Calu3 (cell line): ENCODE measurements at places on chromosomes 1 and 21. TPM values are rescaled to one million over a fixed set of nuclear protein-coding genes. Genes with fewer than 3 reads are reported as not detected.

DNA sequence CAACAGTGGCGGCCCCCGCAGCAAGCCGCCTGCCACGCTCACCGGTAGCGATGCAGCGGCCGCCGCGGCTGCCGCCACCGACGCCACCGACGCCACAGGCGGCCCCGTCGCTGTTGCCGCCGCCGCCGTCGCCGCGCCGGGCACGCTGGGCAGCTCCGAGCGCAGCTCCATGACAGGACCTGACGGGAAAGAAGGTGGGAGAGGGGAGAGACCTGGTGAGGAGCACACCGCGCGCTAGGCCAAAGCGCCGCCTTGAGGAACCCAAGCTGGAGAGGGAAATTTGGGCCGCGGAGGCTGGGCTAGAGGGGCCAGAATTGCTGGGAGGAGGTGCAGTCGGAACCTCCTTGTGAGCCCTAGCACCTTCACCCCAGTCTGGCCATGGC lies 1.9 kb downstream of the DMRTA2 start:
- peaks cover 15% of the 10 kb centered on the region for H3K36me3 ChIP-seq
- H3K4me3 ChIP-seq: no peak overlapping the region
- H3K4me1 ChIP-seq: peaks cover 8% of the 10 kb centered on the region
- peaks cover 68% of the 10 kb centered on the region for H3K27me3 ChIP-seq

DNA sequence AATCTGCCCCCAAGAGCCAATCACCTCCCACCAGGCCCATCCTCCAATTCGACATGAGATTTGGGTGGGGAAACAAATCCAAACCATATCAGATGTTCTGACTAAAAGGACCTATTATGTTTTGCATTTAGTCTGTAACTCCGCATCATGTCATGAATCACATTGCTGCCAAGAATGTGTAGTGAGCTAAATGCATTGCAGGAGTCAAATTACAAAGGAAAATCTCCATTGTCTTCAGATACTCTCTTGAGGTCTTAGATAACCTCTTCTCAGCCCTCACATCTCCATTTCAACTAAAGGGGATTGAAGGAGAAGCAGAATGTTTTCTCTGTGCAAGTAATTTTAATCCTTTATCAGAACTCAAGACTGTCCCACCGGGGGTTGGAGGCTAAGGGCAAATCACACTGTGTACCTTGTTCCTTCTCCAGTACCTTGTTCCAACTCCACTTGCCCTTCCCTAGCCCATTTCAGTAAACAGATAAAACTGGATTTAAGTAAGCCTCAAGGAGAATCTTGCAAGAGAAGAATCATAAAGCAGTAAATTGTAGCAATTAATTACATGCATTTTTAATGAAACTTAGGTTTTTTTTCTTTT lies 34.1 kb downstream of the EXTL2 start:
- H3K4me3 ChIP-seq: no peak overlapping the region
- no peak for DNase-seq
- no peaks in the 10 kb centered on the region for H3K36me3 ChIP-seq
- H3K27ac ChIP-seq: no peak overlapping the region
- no peaks in the 10 kb centered on the region for H3K4me1 ChIP-seq

GRCh38 chr1:24381256-24381655 lies 32.3 kb downstream of the STPG1 start:
- no peak overlapping the region for H3K4me3 ChIP-seq
- peaks cover under 1% of the 10 kb centered on the region for H3K4me1 ChIP-seq
- no peaks in the 10 kb centered on the region for H3K27me3 ChIP-seq
- H3K27ac ChIP-seq: no peak overlapping the region

TESK2 gene
- 1.8 and 2.3 TPM in 2 replicates for total RNA-seq

DNA sequence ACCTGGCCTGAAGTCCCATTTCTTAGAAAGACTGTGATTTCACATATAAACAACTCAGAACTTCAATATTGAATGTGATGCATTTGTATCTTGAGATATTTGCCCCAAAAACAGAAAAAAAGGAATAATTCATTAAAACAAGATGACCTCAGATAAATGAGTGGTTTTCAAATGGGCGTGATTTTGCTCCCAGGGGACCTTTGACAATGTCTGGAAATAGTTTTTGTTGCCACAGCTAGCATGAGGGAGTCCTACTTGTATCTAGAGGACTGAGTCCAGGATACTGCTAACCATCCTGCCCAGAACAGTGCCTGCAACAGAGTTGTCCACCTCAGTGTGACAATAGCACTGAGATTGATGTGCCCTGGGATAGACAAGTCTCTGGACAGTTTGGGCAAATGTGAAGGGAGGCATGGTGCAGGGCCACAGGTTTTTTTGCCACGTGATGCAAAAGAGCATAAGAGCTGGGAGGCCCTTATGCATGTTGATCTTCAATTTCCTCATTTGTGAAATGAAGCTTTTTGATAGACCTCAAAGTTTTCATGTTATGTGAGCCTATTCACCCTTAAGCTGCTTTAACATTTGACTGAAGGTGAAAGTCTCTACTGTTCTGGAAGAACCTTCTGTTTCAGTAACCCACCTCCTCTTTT lies 46.2 kb downstream of the MAP3K7CL start:
- H3K27me3 ChIP-seq: no peaks in the 10 kb centered on the region
- H3K27ac ChIP-seq: peak overlapping the region; percentile 91
- DNase-seq: no peak
- H3K4me1 ChIP-seq: peaks cover 48% of the 10 kb centered on the region

DNA sequence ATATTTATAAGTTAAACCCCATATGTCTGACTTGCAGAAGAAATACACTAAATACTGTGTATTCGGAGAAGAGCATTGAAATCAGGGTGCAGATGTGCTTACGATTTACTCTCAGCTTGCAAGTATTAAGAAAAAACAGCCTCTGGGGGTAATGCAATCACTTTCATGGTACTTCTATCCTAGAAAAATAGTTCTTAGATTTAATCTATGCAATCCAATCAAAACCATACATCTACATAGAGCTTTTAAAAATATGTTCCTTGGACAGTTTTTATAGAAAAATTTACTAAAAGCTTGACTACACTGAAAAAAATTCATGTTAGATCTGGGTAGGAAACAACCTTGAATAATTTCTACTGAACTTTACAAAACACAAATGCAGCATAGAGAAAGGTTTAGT lies 890.3 kb upstream of the ADGRL2 start:
- DNase-seq: no peak
- H3K27ac ChIP-seq: no peak overlapping the region
- no peak overlapping the region for H3K4me3 ChIP-seq
- H3K27me3 ChIP-seq: no peaks in the 10 kb centered on the region
- H3K36me3 ChIP-seq: no peaks in the 10 kb centered on the region

GRCh38 chr1:24957808-24958752 lies 28.0 kb upstream of the RUNX3 start:
- peaks cover 65% of the 10 kb centered on the region for H3K27me3 ChIP-seq
- no peak overlapping the region for H3K27ac ChIP-seq
- H3K4me3 ChIP-seq: no peak overlapping the region
- no peaks in the 10 kb centered on the region for H3K4me1 ChIP-seq
- DNase-seq: no peak

CYB5RL gene
- 12.9 and 14.5 TPM in 2 replicates for total RNA-seq
